ENCODE measurements at places on chromosomes 13 and 19. TPM values are rescaled to one million over a fixed set of nuclear protein-coding genes. Genes with fewer than 3 reads are reported as not detected.

DNA sequence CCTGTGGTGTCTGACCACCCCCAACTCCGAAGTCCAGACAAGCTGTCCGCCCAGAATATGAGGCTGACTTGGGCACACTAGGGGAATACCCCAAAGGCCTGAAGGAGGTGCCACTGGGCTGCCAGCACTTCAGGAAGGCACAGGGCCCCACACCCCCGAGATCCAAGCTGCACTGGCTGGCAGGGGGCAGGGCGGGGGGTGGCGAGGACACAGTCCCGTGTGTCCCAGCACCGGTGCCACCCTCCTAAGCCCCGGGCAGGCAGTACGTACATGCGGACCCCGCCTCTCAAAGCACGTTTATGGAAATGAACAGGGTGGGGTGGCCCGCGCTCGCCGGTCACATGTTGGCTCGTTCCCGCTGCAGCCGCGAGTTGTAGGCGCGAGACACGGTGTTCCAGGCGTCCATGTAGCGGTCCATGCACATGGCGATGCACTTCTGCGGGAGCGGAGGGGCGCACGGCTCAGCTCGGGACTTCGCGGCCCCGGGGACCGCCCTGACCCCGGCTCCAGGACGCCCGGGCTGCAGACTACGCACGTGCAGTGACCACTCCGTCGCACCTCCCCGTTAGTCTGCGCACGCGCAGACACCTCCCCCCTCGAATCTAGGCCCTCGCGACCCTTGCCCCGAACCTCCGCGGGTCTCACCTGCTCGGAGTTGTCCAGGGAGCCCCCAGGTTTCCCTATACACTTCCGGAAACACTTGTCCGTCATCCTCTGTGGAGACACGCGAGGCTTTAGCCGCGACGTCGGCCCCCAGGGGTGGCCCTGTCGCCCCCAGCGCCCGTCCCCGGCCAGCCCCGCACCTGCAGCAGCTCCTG is 566 bp downstream of the TIMM13 start:
- DNase-seq, result peak; percentile 54

The ADGRE3 gene
- total RNA-seq, result not detected

The LSR gene
- total RNA-seq, result 60.6 TPM

The TNFRSF19 gene
- total RNA-seq, result not detected

Data from MCF 10A (cell line).